ENCODE measurements at places on chromosomes 6 and 20. TPM values are rescaled to one million over a fixed set of nuclear protein-coding genes. Genes with fewer than 3 reads are reported as not detected.

GRCh38 chr6:26254724-26255123 lies 110.3 kb upstream of the BTN3A2 start:
- DNase-seq = no peak

DNA sequence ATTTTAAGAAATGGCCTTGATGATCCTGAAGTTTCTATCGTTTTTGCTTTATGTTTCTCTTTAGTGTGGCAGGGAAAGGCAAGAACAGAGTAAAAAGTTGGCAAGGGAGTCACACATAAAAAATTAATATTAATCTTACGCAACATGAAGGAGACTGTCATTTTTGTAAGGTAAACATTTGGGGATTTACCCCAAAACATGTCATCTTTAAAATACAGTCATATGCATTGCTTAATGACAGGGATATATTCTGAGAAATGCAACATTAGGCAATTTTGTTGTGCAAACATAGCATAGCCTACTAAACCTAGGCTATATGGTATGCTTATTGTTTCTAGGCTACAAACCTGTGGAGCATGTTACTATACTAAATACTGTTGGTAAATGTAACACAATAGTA lies 5.4 kb downstream of the RBL1 start:
- no peak for DNase-seq

DNA sequence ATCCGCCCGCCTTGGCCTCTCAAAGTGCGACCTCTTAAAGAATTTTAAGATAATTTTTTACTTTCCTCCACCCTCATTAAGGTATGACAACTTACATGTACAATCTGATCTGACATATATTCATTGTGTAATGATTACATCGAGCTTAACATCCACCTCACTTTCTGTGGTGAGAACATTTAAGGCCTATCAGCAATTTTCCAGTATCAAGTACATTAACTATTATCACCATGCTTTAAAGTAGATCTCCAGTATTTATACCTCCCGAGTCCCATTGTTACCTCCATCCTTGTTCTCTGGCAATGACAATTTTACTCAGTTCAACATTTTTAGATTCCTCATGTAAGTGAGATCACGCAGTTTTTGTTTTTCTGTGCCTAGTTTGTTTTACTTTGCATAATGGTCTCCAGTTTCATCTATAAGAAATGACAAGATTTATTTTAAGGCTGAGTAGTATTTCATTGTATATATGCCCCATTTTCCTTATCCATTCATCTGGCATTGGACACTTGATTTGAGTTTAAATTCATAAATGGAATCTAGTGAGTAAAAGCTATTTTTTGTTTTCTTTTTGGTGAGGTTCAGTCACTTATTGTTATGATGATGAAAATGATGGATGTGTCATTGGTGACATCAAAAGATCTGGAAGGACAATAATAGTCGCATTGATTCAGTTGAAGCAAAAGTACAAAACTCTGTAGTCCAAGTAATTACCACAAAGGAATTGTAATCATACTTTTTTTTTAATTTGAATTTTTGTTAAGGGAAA lies 87.0 kb downstream of the OR2B2 start:
- no peak for DNase-seq

DNA sequence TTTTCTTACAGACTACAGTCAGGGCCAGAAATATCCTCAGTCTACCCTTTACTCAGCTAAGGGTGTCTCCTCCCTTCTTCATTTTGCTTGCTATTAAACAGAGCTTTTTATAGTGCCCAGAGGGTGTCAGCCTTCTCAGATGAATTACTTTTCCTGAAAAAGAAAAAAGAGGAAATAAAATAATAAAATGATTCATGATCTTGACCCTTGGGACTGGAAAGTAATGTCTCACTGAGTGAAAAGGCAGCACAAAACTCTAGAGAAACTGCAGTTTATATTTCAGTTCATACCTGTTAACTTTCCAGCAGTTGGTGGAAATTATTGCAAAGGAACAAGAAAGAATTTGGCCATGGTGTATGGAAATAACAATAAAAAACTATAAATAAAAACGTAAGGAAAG lies 170.6 kb downstream of the IBTK start:
- DNase-seq = peak; percentile 67

Gene SMPDL3A
- 16.0 TPM for polyA plus RNA-seq

GRCh38 chr20:24708411-24709295 lies 239.2 kb downstream of the SYNDIG1 start:
- DNase-seq = no peak

GRCh38 chr6:41785254-41785653 lies 2.2 kb upstream of the TOMM6 start:
- no peak for DNase-seq

- DNase-seq = no peak
These were observed 31.5 kb upstream of the IRAK1BP1 start for GRCh38 chr6:78835817-78836216.

Gene BCAS1
- 8.2 TPM for polyA plus RNA-seq

DNA sequence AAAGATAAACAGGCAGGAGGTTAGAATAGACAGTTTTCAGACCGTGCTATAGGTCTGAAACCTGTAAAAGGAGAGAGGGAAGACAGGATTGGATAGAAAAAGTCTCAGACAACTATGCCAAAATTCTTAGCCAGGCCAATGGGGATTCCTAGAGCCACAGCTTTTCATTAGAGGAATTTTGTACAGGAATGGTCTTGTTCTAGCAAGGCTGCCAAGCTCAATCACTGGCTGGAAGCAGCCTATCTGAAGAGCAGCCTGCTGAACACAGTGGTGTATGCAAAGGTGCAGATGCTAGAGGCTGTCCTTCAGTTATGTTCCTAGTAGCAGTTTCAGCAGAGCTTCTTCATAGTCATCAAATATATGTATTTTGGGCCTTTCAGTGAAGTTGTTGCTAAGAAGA lies 313.1 kb downstream of the GRIK2 start:
- DNase-seq = no peak

DNA sequence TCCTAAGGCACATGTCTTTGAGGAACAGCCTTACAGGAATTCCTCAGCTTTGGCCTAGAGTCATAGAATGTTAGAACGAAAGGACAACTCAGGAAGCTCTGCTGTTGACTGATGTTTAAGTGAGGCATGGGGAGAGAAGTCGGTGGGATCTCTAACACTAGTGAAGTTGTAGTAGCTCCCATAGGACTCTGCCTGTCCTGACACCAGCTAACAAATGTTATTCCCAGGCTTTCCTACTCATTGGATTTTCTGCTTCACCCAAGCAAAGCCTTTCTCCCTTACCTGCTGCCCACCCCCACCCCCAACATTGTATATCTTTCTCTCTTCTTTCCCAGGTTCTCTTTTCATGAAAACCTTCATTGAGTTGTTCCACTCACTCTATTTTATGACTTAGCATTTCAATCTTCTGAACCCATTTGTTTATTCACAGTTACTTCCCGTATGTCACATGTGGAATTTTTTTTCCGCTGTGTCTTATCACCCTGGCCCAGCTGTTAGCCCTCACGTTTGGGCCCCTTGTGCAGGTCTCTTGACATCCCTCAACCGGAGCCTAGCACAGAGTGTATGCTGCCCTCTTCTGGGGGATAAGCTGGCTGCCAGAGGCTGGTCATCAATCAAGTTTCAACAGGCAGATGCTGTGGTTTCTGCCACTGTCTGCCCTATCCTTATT lies 39.2 kb upstream of the RNF8 start:
- DNase-seq = peak; percentile 28

Gene FYN
- 152 TPM for polyA plus RNA-seq

DNA sequence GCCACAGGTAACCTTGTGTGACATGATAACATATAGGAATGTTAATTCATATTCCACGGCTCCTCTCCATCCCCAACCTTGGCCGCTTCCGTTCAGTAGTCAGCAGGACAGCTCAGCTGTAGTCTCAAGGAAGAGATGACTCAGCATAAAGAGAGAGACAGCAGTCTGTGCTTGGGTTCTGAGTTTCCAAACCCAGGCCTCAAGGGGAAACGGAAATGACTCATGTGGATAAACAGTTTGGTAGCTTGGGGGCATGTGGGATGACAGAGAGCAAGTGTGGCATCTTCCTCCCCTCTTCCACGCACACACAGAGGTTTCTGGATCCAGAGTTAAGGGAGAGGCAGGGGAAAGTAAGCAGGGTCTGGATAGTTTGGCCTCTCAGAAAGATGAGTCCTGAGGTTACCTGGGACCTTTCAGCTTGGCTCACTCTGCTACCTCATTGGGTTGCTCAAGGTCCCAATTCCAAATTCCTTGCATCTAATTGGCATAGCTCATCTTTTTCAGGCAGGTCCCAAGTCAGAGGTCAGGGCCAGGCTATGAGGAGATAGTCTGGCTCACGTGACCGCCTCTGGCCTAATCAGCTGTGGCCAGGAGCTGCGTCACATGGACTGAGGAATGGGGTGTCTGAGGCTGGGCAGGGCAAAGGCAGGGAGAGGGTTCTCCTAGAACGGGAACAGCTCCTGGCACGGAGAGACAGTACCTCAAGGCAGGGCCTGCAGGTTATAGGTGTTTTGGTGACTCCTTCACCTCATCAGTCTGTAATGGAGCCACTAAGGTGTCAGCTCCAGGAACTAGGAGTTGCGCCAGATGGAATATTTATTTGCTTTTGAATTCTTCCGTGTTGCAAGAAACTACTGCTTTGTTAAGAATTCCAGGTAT lies 36.5 kb upstream of the MLN start:
- DNase-seq = peak; percentile 22

DNA sequence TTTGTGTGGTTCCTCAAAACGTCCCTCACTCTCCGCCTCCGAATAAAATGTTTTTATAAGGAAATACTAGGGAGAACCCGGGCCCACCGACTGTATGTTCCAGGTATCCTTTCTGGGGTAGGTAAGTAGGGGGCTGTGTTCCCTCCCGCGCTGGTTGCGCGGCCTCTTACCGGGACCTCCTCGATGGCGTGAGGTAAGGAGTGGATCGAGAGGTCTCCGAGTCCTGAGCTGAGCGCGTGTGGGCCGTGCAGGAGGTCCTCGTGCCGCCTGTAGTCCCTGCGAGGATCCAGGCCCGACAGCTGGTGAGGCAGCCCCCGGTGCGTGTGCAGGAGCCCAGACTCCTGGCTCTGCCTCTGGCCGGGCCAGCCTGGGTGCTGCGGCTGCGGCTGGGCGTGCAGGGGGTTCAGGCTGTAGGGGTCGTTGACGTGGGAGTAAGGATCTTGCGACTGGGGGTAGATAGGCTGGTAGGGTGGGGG lies 5.1 kb downstream of the TFAP2A start:
- no peak for DNase-seq

- peak; percentile 45 for DNase-seq
These were observed 124.5 kb downstream of the MRPL14 start for GRCh38 chr6:44002593-44003344.

Gene PHF20
- 29.4 TPM for polyA plus RNA-seq

Gene RUNX2
- 1.1 TPM for polyA plus RNA-seq

DNA sequence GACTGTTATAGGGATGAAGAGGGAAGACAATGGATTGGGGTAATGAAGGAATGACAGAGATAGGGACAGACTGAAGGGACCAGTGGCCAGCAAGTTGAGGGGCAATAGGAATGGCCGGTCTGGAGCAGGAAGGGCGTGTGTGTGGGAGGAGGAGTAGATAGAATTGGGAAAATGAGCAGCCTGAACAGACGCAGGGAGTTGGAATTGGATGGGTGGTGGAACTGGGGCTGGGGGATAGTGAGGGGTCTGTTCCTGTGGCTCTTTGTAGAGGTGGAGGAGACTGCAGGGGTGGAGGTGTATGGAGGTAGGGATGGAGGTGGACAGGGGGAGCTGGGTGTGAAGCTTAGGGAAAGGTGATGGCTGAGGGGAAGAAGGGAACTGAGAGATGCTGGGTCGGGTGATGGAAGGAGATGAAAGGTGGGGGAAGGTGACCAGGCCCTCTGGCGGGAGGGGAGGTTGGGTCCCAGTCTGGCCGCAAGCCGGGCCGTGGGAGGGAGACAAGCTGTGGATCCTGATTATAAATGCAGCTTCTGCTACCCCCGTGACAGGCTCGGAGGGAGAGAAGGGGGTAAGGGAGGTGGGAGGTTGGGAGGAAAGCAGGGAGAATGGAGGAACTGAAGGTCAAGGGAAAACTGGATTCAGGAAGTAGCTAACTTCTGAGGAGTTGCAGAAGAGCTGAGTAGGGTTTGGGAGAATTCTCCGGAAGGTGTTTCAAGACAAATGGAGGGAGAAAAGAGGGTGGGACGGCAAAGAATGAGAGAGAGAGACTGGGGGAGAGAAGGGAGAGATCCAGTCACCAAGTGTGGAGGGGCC lies 5.2 kb downstream of the SYNGAP1 start:
- DNase-seq = no peak

Gene RAET1L
- not detected for polyA plus RNA-seq

GRCh38 chr6:169190970-169191369 lies 62.7 kb downstream of the THBS2 start:
- no peak for DNase-seq

Gene PPP1R16B
- 3.7 TPM for polyA plus RNA-seq

GRCh38 chr6:151881231-151881630 lies 73.7 kb downstream of the ESR1 start:
- DNase-seq = no peak

- no peak for DNase-seq
These were observed 183.0 kb upstream of the MMS22L start for GRCh38 chr6:97465877-97466561.

DNA sequence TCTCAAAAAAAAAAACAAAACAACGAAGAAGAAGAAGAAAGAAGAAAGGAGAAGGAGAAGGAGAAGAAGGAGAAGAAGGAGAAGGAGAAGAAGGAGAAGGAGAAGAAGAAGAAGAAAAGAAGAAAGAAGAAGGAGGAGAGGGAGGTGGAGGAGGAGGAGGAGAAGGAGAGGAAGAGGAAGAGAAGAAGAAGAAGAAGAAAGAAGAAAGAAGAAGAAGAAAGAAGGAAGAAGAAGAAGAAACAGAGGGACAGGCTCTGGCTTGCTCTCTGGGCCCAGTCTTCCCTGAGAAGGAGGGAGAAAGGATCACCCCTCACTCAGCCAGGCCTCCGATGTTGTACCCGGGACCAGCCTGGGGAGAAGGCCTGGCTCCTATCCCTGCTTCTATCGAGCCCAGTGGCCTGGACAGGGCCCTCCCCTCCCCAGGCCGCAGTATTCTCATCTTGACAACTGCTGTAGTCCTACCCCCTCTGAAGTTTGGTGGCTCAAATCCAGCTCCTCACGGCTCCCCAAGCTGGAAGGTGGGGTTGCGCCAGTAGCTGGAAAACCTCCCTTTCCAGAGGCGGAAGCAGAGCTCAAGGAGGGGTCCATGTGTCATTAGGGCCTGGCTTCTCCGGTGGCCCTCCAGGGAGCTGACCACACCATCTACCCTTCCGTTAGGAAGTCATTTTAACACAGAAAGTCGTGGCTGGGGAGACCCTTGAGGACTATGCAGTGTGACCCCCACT lies 18.9 kb downstream of the C6orf132 start:
- DNase-seq = no peak

Gene MEI4
- polyA plus RNA-seq = not detected

GRCh38 chr6:165987483-165988301 lies 180.0 kb downstream of the TBXT start:
- DNase-seq = peak; percentile 88

DNA sequence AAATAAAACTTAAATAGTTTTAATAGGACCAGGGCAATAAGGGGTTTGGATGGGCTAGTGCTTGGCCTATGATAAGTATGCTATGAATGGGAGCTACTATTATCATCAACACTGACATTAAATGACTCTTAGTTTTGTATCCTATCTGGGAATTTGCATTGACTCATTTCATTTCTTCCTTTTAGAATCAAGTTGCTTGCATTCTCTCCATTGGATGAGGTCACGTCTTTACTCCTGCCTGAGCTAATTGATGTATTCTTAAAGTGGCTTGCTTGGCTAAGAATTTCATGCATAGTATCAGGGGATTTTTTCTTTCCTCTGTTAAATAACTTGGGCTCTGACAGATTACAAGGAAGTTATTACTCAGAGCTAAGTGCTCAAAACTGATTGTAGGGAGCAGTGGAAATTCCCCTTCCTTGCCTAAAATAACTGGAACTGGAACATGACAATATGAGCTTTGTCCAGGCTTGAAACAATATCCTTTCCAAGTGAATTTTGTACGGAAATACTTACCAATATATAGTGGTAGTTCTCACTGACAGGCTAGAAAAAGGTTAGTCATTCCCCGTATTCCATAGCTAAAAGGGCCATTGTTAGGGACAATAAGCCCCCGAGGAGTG lies 169.9 kb downstream of the BCAS1 start:
- DNase-seq = peak; percentile 81
